ENCODE measurements at places on chromosomes 2 and 18.
A peak's percentile ranks its signal among the peaks of the same experiment; 100 is the strongest.

DNA sequence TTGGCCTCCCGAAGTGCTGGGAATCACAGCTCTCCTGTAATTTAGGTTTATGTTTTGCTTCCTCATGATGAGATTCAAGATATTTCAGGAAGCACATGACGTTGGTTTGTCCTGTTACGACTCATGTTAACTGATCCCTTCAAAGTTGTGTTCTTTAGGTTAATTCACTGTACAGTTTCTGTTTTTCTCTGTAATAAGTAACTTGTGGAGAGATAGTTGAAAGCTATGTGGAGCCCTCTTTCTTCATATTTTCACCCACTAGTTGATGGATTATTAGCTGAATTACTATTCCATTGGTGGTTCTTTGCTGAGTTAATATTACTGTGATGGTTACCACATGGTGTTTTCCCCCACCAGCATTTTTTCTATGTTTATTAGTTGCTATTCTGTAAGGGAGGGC, 18.3 kb upstream of the CHCHD5 start:
- no peak for DNase-seq

DNA sequence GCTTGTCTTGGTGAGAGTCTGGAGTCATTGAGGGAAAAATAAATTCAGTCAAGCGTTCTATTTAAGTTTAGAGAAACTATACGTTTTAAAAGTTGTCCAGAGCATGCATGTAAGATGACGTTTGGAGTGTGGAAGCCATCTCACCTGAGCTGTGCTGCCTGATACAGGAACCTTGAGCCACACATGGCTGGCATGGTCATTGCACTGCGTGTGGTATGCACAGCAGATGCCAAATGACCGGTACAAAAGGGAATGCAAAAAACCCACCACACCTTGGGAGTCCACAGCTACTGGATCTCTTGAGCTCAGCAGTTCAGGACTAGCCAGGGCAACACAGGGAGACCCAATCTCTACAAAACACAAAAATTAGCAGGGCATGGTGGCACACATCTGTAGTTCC, 4.3 kb downstream of the MZT2B start:
- DNase-seq, result no peak

- DNase-seq, result no peak
These were observed 156.4 kb downstream of the PPP1R1C start for GRCh38 chr2:182142062-182142461.

DNA sequence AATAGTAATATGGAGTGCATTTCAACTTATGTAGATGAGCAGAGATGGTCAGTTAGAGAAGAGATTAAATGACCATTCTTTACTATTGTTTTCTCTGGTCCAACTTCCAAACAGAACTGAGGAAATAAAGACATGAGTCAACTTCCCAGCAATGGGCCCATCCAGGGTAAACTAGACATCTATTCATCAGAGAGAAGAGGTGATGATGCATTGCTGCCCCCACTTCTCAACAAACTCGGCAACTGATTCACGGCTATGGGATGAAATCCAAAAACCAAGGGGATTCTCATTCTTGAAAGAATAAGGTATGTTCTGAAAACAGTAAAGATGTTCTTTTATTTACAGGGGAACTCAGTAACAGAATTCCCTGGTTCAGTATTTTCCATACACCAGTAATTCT, 190.7 kb downstream of the RDH14 start:
- no peak for DNase-seq

GRCh38 chr2:625415-626333, 51.5 kb downstream of the TMEM18 start:
- DNase-seq, result no peak

- no peak for DNase-seq
These were observed 100.1 kb upstream of the MAP4K4 start for GRCh38 chr2:101597347-101597944.

- peak; percentile 34 for DNase-seq
These were observed 242.6 kb downstream of the PHLPP1 start for GRCh38 chr18:62957885-62958472.

GRCh38 chr2:186099826-186100225, 361.2 kb downstream of the FSIP2 start:
- DNase-seq, result no peak

DNA sequence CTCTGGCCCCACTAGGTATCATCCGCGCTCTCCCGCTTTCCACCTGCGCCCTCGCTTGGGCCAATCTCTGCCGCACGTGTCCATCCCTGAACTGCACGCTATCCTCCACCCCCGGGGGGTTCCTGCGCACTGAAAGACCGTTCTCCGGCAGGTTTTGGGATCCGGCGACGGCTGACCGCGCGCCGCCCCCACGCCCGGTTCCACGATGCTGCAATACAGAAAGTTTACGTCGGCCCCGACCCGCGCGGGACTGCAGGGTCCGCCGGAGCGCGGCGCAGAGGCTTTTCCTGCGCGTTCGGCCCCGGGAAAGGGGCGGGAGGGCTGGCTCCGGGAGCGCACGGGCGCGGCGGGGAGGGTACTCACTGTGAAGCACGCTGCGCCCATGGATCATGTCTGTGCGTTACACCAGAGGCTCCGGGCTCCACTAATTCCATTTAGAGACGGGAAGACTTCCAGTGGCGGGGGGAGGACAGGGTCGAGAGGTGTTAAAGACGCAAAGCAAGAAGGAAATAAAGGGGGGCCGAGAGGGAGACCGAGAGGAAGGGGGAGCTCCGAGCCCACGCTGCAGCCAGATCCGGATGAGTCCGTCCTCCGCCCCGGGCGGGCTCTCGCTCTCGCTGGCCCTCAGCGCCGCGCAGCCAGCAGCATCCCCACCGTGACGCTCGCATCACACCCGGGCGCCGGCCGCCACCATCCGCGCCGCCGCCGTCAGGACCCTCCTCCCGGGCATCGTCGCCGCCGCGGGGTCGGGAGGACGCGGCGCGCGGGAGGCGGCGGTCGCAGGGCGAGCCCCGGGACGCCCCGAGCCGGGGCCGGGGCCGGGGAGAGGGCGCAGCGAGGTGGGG, 664 bp downstream of the NETO1 start:
- no peak for DNase-seq

- DNase-seq, result no peak
These were observed 1.7 kb upstream of the LCLAT1 start for GRCh38 chr2:30445266-30445821.

- peak; percentile 58 for DNase-seq
These were observed 505.4 kb downstream of the PLCL1 start for GRCh38 chr2:198309673-198310280.

DNA sequence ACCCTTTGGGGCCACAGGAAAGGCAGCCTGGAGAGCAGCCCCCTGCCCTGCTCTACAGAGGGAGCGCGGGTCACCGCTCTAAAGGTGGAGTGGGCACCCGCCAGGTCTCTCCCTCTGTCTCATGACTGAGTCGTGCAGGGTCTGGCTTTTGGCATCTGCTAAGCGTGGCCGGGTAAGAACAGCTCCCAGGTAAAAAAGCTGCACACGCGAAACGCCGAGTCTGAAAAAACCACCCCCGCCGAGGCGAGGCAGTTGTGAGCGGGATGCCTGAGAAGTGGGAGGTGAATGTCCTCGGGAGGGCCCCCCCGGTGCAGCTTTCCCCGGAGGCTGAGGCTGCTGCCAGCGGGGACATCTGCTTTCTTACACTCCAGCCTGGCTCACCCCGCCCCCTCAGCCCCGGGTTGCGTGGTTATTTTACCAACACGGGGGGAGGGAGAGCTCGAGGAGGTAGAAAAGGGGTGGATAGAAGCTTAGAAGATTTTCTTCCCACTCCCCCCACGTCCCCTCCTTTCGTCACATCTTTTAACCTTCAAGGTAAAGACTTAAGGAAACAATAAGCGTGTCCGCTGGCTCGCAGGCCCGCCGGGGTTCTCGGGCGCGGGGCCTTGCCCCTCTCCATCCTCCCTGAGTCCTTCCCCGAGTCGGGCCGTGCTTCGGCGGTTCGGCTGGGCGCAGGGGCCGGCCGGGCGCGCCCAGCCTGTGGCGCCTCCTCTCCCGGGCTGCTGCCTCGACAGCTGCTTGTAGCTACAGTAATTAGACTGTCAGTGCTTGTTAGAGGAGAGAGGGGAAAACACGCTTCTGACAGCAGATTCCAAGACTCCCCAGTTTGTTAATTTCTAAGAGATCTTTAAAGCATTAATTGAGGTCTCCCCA, 70.6 kb upstream of the PSMD14 start:
- DNase-seq, result peak; percentile 52

DNA sequence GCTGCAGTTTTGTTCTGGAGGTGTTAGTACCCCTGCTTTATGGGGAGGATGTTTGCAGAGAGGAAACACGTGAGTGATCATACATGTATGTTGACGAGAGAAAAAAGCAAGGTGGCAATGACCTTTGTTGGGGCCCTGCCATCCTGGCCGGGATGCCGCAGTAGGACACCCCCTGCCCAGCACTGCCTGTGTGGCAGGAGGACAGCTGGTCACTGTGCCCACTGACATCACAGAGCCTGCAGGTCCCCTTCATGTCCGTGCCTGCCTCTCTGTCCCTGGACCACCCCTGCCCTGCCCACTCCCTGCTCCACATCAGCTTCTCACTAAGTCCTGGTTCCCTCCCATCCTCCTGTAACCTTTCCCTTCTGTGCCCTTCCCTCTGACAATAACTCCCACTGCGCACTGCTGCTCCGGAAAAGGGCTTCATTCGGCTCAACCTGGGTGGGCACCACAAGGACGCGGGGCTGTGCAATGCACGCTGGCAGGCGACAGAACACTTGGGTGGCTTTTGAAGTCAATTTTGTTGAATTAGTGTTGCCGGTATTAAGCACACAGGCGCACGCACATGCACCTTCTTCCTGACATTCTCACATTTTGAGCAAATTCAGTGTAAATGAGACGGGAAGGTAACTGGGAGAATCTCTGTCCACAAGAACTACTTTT, 51.5 kb upstream of the TWIST2 start:
- no peak for DNase-seq

DNA sequence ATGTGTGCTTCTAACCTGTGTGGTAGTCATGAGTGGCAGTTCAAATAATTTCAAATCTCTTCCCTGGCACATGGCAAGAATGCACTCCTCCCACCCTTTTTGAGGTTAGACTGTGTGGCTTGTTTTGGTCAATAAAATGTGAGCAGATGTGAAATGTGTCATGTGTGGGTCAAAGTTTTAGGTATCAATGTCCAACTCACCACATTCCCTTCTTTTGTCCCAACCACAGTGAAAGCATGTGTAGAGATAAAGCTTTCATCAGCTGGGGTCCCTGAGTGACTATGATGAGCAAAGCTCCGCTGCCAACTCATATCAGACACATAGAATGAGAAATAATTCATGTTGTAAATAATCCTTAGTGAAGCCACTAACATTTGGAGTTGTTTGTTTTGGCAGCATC, 118.2 kb downstream of the PAX3 start:
- DNase-seq, result no peak

DNA sequence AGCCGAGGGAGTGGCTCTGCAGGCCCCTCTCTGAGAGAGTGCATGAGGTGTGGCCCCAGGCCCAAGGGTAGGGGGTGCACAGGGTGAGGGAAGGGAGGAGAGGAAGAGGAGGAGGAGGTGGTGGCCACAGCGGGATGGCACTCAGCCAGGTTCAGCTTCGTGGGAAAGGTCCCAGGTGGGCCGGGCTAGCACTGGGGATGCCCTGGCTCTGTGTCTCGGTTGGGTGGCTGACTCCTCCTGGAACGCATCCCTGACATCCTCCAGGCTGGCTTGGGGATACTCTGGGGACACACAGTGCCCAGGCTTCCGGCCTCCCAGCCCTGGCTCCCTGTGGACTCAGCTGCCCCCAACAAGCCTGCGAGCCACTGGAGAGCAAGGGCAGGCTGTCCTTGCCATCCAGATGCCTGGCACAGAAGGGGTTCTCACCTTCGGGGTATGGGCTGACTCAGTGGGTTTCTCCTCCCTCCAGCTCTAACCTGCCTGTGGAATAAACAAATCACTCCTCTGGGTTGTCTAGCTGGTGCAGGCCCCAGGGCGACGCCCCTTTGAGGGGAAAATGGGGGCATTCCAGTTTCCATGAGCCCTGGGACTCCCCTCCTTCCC, 582 bp upstream of the ZAP70 start:
- peak; percentile 84 for DNase-seq

DNA sequence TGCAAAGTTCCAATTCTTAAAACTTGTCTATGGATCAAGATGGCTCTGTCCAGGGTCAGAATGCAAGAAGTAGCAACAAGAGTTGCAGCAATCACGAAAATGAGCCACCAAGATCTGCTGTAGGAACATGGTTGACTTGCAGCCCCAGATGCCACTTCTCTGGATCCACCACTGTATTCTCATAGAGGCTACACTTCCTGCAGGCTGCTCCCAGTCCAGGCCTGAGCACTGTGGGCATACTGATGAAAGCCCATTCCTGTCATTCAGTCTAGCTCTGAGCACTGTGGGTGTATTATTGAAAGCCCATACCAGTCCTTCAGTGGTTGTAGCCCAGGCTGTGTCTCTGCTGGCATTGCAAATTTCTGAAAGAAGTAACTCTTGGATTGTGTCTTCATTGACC, 213.9 kb upstream of the AGAP1 start:
- no peak for DNase-seq

DNA sequence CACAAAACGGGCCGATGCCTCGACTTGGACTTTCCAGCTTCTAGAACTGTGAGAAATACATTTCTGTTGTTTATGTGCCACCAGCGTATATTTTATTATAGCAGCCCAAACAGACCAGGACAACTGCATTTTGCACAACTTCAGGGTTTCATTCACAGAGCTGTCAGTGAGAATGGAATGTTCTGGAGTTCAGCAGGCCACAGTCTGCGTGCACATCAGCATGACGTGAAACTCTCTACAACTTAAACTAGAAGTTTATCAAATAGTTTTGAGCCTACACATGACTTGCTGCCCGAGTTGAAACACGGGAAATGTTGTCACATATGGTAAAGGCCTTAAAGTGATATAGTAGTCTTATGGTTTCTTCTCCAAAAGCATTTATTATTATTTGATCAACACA, 3.9 kb upstream of the TRIB2 start:
- no peak for DNase-seq

DNA sequence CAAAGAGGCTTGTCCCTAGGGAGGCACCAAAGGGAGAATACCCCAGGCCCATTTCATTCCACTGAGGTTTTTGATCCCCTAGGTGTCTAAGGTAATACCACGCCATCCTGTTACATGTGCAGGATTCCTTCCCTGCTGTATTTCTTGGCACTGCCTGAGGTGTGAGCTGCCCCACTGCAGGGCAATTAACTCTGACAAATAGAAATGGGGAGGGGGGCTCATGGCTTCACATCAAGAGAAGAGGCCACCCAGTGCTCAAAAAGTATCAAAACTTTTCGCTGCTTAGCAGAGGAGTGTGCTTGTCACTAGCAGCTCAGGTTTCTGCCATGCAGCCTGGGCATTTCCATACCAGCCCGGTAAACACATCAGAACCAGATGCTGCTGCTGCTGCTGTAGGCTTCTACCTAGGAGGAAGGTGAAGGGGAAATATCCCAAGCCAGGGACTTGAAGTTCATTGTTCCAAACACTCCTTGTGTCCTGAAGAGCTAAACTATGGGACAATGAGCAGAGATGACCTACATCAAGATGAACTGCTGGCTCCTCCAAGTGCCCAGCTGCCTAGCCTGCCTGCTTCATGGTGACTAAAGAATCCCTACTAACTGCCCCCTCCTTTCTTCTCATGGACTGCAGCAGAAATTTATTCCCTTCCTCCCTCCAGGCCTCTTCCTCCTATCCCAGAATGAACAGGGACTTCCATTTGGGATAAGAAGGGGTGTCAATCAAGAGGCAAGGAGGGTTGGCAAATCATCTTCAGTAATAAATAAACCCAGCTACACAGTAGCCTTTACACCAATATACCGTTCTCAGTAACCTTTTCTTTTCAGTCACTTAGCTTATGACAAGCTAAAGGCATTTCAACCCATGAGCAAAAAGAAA, 16.4 kb downstream of the POU3F3 start:
- DNase-seq, result no peak
